Bronchial epithelial cell (primary cell): ENCODE measurements at places on chromosomes 12 and 14. TPM values are rescaled to one million over a fixed set of nuclear protein-coding genes. Genes with fewer than 3 reads are reported as not detected.
A peak's percentile ranks its signal among the peaks of the same experiment; 100 is the strongest.

The R3HDM2 gene
- total RNA-seq, result 5.5 and 6.4 TPM in 2 replicates

The TAS2R31 gene
- total RNA-seq, result 1.3 and 2.0 TPM in 2 replicates

The FBXO34 gene
- 28.9 and 29.5 TPM in 2 replicates for total RNA-seq

DNA sequence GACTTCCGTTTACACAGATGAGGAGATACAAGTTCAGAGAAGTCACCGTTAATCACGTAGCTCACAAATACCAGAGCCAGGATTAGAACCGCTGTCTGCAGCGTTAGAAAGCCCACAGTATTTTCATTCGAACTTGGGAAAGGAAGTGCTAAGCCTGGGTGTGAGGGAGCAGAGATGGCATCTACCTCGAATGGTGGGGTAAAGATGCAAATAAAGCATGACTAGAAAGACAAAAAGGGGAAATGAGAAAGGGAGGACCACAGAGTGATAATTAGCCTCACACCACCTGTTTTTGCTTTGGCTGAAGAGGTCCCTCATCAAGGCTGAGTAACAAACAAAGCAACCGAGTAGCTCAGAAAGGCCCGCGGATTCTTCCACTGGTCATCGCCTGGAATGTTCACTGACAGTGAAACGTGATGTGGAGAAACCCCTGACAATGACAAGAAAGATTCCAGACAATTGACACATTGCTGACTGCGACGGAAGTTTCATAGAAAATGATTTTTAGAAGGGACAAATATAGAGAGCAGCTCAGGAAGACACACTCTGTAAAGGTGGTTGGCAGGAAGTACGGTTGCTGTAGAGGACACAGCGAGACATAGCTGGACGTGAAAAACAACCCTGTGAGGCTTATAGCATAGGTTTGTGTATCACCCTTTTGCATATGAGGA is 31.5 kb upstream of the BHLHE41 start:
- no peak for DNase-seq

DNA sequence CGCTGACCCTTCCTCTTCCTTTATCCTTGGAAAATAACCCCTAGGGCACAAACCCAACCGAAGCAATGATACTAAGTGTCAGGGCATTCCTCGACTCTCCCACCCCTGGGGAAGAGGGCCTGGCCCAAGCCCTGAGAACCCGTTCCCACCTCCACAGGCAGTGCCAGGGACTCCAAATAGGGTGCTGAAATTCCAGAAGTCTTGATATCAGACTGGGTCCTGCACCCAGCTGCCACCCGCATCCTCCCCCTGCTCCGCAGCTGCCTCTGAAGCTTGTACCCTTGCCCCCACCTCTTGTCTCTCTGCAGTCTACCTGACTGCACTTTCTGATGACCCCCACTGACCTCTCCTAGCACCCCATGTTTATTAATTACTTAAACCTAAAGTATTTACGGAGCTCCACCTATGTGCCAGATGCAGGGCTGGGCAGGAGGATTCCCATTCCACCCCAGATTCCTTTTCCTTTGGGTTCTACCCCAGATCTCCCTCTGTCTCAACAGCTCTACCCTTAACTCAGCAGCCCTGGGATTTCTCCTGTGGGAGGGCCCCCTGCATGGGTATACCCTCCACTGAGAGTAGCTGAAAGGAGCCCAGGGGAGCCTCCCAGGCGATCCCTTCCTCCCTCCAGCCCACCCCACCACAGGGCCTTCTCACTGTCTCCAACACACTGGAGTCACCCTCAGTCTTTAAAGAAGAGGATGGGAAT is 4.1 kb upstream of the KRT18 start:
- DNase-seq, result no peak

GRCh38 chr12:1464925-1465324 is 129.5 kb downstream of the FBXL14 start:
- DNase-seq, result no peak

- DNase-seq, result no peak
Measured at GRCh38 chr14:51529736-51530135, 122.0 kb upstream of the FRMD6 start.

DNA sequence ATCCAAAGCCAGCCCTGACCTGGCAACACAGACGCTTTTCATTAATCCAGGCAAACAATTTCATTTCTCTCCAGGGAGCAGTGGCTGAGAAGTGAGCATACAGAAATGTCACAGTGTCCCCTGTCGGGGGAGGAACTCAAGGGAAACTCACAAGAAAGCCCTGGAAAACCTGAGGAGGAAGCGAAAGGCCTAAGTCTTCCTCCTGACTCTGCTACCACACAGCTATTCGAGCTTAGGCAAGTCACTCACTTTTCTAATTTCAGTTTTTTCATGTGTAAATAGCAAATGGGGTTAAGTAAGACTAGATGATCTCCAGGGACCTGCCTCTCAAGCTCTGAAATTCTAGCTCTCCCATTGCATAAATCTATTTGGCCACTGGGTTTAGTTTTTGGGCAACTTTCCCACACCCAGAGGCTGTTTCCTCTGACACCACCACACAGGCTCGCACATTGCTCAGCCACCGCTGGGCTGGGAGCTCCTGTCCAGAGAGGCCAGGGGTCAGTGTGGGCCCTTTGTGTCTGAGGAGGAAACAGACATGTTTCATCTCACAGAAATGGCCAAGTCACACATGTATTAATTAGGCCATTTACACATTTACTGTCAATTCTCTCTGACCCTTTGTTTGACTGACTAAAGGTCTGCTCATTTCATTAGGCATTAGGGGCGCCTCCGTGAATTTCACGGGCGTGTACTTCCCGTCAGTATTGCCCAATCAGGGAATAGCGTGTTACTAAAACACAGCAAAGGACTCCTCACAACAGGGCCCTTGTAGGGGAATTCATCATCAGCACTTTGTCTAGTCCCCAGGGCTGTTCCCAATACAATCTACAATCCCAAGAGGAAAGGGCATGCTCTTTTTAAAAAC is 9.8 kb upstream of the PNMA1 start:
- DNase-seq, result peak; percentile 90

GRCh38 chr14:54700717-54701116 is 133.8 kb downstream of the SAMD4A start:
- DNase-seq, result no peak

DNA sequence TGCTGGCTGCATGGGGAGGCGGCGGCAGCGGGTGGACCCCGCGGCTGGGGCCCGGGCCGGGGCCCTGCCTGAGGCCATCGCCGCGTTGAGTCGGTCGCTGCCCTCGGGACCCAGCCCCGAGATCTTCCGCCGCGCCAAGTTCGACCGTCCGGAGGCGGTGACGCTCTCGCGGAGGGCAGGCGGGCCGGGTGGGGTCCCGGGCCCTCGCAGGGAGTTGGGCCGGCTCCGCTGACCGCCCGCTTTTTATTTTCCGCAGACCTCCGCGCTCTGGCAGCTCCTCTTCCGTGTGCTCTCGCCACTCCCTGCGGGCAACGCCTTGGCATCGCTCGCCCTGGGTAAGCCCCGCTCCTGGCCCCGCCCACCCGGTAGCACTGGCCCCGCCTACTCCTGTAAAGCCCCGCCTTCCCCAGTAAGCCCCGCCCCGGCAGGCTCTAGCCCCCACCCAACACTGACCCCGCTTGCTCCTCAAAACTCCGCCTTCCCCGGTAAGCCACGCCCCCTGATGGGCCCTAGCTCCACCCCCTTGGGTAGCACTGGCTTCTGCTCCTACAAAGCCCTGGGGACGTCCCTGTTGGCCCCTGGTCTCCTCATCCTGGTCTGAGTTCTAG is 424 bp downstream of the TEDC1 start:
- DNase-seq, result peak; percentile 48

- no peak for DNase-seq
Measured at GRCh38 chr12:44052554-44052953, 216.7 kb downstream of the TMEM117 start.

- no peak for DNase-seq
Measured at GRCh38 chr14:23580948-23581281, 2.3 kb upstream of the JPH4 start.

DNA sequence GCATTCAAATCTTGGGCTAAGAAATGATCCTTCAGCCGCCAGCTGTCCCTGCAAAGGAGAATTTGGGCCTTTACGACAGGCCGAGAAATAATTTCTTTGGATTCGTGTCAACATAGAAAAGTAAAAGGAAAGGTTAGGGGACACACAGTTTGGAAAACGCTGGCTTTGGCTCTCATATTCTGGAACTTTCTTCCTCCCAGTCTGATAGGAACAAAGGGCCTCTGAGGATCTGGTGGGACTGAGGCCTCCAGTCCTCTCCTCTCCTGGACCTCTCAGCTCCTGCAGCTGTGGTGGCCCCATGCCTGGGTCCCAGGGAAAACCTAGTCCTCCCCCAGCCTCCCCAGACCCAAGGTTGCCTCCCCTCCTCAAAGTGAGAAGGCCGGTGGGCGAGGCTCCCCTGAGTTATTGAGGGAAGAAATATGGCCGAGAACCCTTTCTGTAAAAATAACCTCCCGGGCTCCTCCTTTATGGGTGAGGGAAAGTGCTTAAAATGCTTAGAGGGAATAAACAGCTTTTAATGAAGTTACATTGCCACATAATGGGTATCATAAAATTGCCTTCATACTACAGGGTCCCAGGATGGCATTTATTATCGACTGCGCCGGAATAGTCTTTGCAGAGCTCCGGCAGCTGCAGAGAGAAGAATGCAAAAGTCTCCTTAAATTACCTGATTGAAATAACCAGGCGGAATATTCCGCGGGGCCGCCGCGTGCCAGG is 188.3 kb downstream of the PHETA1 start:
- DNase-seq, result no peak

- peak; percentile 35 for DNase-seq
Measured at GRCh38 chr12:108855284-108856169, 1.9 kb downstream of the SSH1 start.
